ENCODE measurements at places on chromosomes 2 and 18.

DNA sequence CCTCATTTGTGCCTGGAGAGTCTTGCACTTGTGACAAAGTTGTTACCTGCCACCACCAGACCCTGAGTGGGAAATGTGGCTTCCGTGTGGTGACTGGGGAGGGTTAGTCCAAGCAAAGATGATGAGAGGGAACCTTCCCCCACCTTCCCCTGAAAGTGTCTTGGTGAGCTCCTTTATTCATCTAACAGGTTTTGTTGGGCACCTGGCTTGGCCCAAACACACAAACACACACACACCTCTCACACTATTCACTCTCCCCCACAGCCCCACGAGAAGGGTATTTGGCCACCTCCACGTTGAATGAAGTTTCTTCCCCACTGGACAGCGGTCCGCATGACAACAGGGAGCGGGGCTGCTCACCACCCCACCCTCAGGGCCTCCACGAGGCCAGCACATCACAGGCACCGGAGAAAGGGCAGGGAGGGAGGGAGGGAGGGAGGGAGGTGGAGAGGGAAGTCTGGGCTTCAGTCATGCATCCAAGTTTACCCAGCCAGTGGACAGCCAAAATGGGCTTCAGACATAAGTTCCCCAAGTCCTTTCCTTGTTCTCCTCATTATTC, 1.4 kb downstream of the CIB4 start:
- no peak overlapping the region for H3K27ac ChIP-seq
- H3K4me1 ChIP-seq: no peaks in the 10 kb centered on the region
- no peak overlapping the region for H3K4me3 ChIP-seq
- no peak for DNase-seq
- H3K27me3 ChIP-seq: no peaks in the 10 kb centered on the region

- no peak overlapping the region for H3K4me3 ChIP-seq
- no peak overlapping the region for H3K27ac ChIP-seq
- no peak for DNase-seq
- H3K36me3 ChIP-seq: no peaks in the 10 kb centered on the region
- H3K4me1 ChIP-seq: no peaks in the 10 kb centered on the region
Measured at GRCh38 chr2:66673286-66673685, 238.4 kb downstream of the MEIS1 start.

DNA sequence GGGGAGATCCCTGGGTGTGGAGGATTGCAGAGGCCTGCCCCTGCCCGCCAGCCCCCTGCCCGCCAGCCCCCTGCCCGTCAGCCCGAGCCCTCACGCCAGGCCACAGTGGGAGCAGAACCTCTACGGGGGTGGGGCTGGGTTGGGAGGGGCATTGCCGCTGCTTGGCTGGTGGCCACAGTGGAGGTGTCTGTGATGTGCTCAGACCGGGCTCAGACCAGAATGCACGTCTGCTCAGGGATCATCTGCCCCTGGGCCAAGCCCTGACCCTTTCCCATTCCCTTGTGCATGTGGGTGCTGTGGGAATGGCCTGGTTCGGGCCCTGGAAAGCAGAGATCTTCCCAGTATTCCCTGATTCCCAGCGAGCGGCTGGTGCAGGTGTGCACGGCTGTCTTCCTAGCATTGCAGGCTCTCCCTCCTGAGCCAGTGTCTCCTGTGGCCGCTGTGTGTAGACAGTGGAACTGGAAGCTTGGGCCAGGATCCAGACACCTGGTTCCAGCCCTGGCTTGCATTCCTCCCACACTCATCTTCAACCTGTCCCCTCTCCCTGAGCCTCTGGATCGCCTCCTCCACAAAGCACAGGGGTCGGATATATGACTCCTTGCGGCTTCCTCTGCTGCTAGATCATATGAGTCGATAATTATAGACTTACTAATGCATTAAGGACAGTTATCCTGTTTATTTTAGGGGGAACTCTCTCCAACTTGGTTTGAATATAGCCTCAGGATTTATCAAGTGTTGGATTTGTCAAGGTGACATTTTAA, 161.6 kb downstream of the LDLRAD4 start:
- no peak for DNase-seq
- no peak overlapping the region for H3K27ac ChIP-seq
- no peaks in the 10 kb centered on the region for H3K27me3 ChIP-seq
- H3K36me3 ChIP-seq: no peaks in the 10 kb centered on the region

DNA sequence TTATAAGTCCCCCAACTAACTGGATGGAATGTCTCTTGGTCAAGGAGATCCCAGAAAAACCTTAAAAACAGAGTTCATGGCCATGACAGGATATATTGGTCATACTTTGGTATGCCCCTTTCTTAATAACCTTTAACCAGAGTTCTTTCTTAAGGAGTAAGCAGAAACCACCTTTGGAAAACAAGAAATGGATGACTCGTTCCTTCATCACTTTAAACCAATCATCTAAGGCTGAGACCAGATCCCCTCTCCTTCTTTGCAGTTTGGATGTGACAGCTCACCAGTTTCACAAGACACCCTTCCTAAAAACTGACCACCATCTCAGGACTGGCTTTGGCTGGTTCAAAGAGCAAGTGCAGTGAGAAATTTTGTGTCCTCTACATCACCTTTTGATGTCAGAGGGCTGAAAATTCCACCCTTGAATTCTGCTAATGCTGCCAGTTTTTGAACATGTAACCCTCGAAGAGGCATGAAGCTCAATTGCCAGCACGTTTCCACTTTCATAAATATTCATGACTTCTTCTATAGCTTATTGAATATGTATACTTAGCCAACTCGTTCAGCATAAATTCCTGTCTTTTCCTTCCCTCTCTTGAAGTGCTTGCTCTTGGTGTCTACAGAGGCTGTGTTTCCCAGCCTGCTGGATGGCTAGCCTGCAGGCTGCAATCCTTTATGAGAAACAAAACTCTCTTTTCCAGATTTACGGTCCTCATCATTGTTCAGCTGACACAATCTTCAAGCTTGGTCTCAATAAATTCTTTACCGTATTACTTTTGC, 1323.5 kb upstream of the TMEFF2 start:
- no peaks in the 10 kb centered on the region for H3K4me1 ChIP-seq
- no peak overlapping the region for H3K27ac ChIP-seq
- H3K4me3 ChIP-seq: no peak overlapping the region
- no peaks in the 10 kb centered on the region for H3K27me3 ChIP-seq

DNA sequence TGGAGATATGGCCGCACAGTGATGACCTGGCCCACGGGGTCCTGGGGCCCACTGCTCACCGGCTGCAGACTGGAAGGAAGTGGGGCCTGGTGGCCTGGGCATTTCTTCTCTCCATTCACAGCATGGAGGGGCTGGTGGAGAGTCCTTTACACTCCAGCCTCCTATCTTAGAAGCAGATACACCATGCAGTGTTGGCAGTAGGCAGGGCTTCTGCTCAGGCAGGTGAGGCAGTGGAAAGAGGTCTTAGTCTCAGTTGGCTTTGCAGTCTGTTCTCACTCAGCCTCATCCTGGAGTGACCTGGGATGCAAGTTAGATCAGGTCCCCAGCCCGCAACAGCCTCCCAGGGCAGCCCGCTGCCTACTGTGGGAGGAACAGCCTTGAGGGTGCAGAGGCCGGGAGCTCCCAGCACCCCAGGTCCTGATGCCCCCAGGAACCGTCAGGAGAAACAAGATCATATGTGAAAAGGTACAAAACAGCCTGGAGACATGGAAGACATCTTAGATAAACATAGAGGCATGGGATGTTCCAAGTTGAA, 45.8 kb upstream of the OTOS start:
- H3K27ac ChIP-seq: no peak overlapping the region
- H3K4me3 ChIP-seq: no peak overlapping the region
- no peak for DNase-seq
- no peaks in the 10 kb centered on the region for H3K36me3 ChIP-seq

DNA sequence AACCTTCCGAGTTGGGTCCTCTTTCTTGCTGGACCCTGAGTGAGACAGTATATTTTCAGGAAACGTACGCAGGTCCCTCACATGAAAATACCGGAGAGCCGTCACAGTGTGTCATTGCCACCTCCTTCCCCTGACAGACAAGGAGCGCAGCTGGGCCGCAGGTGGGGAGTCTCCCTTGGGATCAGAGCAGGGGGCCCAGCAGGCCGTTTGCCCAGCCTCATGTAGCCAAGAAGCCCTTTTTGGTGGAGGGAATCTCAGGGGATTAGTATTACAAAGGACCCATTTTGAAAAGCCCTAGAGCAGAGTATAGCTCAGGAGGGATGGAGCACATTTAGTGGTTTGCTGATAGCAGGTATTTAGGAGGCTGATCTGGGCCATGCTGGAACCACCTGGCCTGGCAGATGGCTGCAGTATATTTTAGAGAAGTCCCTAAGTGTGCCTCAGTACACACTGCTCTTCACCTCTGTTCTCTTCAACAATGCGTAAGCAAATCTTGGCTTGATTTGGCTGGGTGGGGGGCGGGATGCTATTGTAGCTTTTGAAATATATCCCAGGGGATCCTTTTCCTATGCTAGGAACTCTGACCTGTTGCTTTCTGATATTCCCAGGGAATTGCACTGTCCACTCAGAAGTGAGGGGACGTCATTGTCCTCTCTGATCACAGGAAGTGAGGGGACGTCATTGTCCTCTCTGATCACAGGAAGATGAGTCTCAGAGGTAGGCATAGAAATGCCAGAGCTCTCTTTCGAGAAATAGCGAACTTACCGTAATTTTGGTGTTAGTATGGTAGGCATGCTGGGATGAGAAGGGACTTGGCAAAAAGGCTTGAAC, 171.9 kb downstream of the HRH4 start:
- H3K4me1 ChIP-seq: no peaks in the 10 kb centered on the region
- no peak for DNase-seq
- H3K36me3 ChIP-seq: no peaks in the 10 kb centered on the region

DNA sequence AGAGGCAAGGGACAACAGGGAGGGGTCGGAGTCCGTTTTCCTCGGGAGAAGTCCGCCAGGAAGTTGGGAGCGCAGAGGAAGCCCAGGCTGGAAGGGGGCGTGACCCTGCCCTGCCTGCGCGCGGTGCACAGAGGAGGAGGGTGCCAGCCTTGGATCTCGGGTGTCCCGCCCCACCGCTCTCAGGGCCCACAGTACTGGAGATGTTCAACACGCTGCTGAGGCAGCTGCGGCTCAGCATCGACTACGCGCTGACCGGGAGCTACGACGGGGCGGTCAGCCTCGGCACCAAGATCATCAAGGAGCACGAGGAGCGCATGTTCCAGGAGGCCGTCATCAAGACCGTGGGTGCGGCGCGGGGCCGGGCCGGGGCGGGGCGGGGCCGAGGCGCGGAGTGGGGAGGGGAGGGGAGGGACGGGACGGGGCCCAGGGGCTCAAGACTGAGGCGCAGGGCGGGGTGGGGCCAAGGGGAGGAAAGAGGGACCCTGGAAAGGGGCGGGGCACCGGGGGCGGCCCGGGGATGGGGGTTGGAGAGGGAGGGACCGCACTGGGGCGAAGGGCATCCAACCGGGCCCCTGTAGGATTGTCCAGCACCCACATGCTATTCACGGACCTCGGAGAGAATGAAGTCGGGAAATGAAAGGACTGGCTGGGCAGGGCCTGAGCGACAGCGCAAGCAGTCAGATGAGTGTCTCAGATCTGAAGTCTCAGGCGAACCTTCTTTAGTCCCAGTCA, 36.6 kb downstream of the POMC start:
- no peak overlapping the region for H3K4me3 ChIP-seq
- no peaks in the 10 kb centered on the region for H3K4me1 ChIP-seq
- DNase-seq: no peak
- no peak overlapping the region for H3K27ac ChIP-seq
- H3K27me3 ChIP-seq: peaks cover 17% of the 10 kb centered on the region
- H3K36me3 ChIP-seq: no peaks in the 10 kb centered on the region

- H3K4me3 ChIP-seq: no peak overlapping the region
- H3K4me1 ChIP-seq: peaks cover 22% of the 10 kb centered on the region
- no peak for DNase-seq
- H3K27me3 ChIP-seq: no peaks in the 10 kb centered on the region
- H3K36me3 ChIP-seq: peaks cover 49% of the 10 kb centered on the region
- H3K27ac ChIP-seq: no peak overlapping the region
Measured at GRCh38 chr2:71133603-71134002, 3.2 kb downstream of the MPHOSPH10 start.

DNA sequence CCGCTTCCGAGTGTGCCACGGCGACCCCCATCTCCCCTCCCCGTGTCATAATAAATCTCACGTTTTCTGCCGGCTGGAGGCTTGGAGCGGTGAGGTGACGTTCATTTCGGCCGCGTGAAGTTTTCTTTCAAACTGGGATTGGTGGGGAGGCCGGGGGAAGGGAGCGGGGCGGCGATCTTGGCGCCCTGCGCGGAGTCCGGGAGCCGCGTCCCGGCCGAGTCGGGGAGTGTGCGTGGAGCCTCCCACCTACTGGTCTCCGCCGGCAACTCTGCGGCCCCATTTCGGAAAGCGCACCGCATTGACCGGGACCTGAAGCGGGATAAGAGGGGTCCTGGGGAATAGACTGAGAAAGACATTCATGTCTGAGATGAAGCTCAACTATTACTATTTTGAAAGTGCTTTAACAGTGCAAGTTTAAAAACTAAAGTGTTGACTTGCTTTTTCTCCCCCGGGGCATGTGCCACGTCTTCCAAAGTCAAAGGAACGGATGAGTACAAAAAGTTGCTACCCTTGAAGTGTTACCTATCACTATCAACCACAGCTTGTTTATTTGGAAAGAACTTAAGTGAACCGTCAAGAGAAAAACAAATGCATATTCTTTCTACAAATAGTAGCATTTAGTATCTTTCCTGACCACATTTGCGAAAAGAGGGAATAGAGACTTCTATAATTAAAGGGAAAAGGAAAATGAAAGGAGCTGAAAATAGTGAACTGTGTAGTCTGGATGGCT, 818 bp upstream of the IKZF2 start:
- H3K4me1 ChIP-seq: no peaks in the 10 kb centered on the region
- peak overlapping the region; percentile 73 for H3K27ac ChIP-seq
- peak; percentile 29 for DNase-seq
- H3K36me3 ChIP-seq: no peaks in the 10 kb centered on the region
- peak overlapping the region; percentile 61 for H3K4me3 ChIP-seq

DNA sequence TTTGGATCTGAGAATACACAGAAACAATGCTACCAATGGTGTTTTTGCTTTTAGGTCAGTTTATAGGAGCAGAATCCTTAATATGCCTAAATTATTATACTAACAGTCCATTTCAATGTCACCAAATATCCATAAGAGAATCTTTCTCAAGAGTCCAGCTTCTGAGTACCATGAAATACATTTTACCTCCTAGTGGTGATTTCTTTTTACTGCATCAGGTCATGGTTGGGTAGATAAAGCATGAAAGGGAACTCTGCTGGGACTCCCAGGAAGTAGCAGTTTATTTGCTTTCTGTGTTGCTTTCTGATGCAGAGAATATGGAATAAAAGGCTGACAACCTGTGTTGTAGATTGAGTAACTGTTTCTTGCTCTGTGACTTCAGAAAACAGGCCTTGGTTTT, 115.6 kb downstream of the PPP1R1C start:
- no peaks in the 10 kb centered on the region for H3K4me1 ChIP-seq
- no peak overlapping the region for H3K27ac ChIP-seq
- H3K36me3 ChIP-seq: no peaks in the 10 kb centered on the region

Data from naive thymus-derived CD4-positive, alpha-beta T cell (primary cell).